Colonic mucosa (tissue), 4 donors: ENCODE measurements at places on chromosomes 5 and 9. TPM values are rescaled to one million over a fixed set of nuclear protein-coding genes. Genes with fewer than 3 reads are reported as not detected.
A peak's percentile ranks its signal among the peaks of the same experiment; 100 is the strongest.

Gene ADAMTSL1
- total RNA-seq = 14.7 TPM

Gene TRIM41
- 22.2 TPM for total RNA-seq

Gene LVRN
- 0.10 TPM for total RNA-seq

Gene RPP25L
- total RNA-seq = 54.4 TPM

Gene WNK2
- 161 TPM for total RNA-seq

Gene SCGB3A1
- total RNA-seq = not detected

Gene ANKRD33B
- 0.66 TPM for total RNA-seq

Gene OR1J2
- total RNA-seq = not detected

- peak; percentile 51 for DNase-seq
These were observed 69.1 kb downstream of the ADAMTS2 start for GRCh38 chr5:179275941-179276837.

GRCh38 chr5:165201771-165202518 is 1696.5 kb downstream of the MAT2B start:
- DNase-seq = no peak

DNA sequence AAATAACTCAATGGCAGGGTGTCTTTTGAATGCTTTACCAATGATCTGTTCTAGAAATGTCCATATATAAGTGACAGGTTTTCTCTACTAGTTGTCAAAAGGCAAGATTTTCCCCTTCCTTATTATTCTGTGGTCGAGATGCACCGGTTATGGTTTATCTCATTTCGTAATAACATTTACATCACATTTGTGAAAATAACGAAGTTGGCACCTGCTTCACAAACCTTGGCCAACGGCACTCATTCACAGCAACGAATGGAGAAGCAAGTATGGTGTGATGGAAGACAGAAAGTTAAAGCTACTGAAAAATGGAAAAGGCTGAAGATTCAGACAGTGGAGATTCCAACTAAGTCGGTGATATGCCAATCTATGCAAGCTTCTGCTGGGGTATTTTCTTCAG is 235.8 kb downstream of the KCTD16 start:
- DNase-seq = no peak

DNA sequence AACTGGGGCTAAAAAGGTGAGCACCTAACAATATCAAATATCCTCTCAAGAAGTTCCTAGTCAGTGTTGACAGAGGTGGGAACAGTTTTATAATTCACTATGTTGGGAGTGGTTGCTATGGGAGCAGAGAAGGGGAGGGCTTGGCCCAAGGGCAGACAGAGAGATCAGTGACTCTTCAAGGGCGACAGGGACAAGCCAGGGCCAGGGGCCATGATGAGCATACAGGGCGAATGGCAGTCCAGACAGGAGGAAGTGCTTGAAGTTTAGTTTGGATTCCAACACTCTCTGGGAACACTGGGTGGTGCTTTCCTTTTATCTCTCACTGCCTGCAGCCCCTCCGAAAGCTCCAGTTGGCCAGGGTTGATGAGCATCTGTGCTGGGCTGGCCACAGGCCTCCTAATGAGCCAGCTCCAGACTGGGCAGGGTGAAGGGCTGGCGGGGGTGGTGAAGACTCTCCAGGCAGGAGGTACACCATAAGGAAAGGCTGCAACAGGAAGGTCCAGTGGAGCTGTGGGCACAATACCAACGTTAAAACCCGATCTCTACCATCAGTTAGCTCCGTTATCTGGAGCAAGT is 111.3 kb downstream of the TMEM174 start:
- no peak for DNase-seq

DNA sequence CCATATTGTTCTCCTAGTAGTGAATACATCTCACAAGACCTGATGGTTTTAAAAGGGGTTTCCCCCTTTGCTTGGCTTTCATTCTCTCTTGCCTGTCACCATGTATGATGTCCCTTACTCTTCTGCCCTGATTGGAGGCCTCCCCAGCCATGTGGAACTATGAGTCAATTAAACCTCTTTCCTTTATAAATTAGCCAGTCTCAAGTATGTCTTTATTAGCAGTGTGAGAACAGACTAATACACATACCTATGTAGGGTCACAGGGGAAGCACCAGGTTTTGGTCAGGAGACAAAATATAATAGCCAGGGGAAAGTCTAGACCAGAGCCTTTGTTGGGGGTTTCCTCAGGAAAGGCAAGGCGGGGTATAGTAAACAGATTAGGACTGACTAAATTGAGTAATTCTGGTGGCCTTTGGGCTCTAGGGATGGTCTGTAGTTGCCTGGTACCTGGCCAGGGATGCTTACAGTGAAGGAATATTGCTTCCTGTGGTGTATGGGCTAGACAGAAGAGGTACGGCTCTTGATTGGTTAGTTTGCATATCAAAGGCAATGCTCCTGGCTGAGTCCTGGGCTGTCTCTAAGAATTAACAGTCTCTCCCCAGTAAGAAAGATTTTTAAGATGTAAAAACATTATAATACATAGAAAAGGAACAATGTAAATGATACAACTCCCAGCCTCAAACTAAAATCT is 254.5 kb downstream of the ELAVL2 start:
- no peak for DNase-seq

DNA sequence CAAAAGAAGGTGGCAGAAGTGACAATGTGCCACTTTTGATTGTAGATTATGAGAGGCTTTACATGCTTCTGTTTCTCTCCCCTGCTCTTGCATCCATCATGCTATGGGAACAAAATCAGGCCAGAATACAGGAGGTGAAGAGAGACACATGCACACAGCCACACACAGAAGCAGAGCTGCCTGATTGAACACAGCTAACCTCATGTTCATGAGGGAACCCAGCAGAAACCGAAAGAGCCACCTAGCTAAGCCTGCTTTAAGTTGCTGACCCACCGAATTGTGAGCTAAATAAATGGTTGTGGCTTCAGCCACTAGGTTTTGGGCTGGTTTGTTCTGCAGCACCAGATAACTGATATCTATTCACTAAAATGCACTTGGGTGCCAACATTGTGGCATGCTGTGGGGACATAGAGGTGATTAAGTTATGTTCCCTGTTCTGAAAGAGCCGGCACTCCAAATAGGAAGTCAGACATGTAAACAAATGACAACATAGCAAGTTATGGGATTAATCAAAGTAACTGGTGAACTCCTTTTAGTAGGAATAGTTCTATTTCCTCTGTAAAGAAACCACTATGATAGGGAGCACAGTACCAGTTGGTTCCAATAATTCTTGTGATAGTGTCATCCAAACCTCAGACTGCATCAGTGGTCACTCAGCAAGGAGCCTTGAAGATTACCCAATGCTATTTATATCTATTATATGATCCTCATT is 93.6 kb upstream of the TNC start:
- no peak for DNase-seq

GRCh38 chr5:154727361-154727760 is 27.8 kb upstream of the LARP1 start:
- no peak for DNase-seq

- DNase-seq = no peak
These were observed 237.1 kb downstream of the DMRTA1 start for GRCh38 chr9:22683700-22684075.

DNA sequence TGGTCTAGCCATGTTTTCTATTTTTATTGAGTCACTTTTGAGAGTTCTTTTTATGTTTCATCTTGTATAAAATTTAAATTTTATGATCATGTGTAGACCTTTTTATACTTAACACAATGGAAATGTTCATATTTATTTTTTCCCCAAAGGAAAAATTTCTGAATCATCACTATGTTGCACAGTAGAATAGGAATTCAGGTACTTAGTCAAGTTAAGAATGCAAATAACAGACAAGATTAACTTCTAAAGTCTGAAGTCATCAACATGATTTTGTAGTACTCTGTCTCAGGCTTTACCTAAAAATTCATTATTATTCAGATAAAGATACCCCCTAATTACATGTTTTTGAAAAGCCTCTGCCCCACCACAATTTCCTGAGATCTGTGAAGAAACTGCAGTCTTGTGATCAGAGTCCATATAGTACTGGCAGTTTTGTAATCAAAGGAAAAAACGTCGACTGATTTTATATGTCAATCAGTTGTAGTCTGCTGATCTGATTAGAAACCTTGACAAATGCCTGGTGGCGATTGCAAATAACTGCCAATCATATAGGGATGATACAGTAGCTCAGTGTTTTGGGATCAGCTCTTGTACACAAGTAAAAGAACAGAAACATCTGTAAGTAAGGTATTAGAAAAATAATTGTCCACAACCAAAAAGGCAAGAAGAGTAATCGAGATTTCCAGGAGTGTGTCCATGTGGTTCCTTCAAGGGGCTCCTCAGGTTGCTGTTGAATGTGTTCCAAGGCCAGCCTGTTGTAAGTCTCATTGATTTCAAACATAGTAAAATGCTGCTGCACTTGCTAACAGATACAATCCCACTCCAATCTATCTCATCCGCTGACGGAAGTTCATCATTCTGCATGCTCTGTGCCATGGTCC is 352.4 kb downstream of the ARRDC3 start:
- no peak for DNase-seq

DNA sequence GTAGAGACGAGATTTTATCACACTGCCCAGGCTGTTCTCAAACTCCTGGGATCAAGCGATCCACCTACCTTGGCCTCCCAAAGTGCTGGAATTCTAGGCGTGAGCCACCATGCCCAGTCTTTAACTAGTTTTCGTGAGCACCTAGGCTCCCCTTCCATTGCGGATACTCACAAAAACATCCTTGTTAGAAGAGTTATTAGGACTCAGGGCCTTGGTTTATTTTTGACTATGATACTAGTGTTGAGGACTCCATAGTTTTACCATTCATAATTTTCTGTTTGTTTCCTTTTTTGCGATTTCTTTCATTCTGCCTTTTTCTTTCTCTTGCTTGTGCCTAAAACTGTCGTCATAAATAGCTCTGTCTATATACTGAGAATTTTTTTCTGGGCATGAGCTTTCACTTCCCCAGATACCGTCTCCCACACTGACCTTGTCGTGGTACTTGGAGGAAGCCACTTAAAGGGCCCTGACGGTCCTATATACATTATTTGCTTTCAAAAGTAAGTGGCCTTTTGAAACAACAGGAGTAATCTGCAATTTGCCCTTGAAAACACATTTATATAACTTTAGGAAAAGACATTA is 5.2 kb downstream of the F2R start:
- no peak for DNase-seq

DNA sequence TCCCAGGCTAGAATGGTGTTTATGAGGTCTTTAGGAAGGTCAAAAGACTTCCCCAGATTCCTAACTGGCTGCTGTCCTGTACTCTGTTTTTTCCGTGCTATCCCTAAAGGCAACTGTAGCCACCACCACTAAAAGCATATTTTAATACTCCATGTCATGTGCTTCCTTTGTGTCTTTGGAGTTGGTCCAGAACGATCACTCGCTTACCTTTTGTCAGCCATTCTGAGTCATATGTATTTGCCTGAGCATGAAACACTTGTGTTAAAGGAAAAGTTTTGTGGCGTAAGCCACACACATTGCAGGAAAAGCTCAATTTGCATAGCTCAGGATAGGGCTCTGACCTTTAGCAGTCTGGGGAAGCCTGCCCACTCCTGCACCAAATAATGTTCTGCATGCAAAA is 299.6 kb downstream of the NTRK2 start:
- DNase-seq = no peak

DNA sequence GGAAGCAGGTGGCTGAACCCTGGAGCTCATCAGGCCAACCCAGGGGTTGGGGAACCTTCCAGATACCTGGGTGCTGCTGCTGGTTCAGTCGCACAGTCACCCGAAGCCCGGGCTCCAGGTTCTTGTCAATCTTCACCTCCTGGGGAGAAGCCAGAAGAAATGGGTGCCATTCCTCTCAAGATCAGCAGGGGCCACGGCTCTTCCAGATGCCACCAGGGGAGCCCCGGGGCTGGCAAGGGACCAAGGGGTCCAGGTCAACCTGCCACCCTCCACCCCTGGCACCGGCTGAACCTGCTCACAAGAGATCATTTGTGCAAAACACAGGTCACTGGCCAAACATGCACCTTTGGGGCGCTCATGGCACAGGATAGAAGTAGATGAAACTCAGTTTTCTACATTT is 4.7 kb downstream of the SPOUT1 start:
- no peak for DNase-seq

DNA sequence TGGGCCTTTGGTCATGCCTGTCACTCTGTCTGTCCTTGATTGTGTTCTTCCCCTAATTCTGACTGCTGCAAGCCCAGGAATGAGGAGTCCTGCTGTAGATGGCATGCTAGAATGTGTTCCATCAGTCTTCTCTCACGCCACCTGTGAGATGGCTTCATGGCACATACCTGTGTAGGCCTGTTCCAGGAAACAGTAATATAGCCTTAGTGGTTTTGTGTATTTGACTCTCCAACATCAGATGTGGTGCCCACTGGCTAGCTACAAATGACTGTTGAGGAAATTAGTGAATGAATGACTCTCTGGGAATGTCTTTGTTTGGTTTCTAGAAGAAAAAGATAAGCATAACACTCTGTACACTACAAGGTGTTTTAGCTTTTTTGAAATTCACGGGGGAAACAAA is 367.5 kb downstream of the KDM4C start:
- DNase-seq = no peak

DNA sequence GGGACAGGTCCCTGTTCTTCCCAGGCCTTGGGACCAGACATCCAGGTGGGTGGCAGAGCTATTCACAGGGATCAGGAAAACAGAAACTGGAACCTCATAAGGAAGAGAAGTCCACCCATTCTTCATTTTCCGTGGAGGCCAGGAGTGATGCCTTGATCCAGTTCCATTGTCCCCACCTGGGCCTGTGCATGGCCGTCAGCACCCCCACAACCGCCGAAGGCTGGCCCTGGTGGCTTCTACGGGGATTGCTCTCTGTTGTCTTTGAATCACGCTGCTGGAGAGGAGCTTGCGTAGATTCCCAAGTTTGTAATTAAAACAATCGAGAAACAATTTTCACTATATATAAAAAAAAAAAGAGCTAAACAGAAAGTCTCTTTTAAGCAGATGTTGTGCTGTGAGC is 134.4 kb downstream of the MVB12B start:
- DNase-seq = no peak

DNA sequence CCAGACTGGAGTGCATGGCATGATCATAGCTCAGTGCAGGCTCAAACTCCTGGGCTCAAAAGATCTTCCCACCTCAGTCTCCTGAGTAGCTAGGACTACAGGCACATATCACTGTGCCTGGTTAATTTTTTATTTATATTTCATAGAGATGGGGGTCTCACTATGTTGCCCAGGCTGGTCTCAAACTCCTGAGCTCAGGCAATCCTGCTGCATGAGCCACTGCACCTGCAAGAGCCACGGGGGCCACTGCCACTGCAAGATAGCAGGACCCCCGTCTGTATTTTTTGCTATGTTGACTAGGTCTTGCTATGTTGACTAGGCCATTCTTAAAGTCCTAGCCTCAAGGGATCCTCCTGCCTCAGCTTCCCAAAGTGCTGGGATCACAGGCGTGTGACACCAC is 6.5 kb downstream of the CYSTM1 start:
- DNase-seq = no peak

GRCh38 chr9:137235424-137236237 is 4.9 kb downstream of the SLC34A3 start:
- DNase-seq = no peak

DNA sequence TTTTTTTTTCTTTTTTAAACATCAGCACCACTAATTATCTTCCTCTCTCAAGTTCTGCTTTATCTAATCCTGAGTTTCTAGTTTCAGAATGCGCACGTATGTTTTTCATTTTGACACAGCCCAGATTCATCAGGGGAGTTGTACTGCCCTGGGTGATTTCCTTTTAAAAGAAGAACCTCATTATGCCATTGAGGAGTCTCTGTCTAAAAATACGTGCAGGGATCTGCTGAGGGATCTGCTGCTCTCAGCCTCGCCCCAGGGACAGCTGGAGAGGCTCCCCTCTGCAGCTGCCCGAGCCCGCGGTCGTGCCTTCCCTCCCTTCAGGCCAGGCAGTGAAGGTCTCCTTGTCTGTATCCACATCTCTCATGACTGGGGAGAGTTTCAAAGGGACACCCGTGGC is 273.1 kb downstream of the ARHGEF28 start:
- no peak for DNase-seq

- no peak for DNase-seq
These were observed 179.2 kb downstream of the FBXL7 start for GRCh38 chr5:15679161-15679560.
